ENCODE measurements at places on chromosomes 3 and 15.
A peak's percentile ranks its signal among the peaks of the same experiment; 100 is the strongest.

DNA sequence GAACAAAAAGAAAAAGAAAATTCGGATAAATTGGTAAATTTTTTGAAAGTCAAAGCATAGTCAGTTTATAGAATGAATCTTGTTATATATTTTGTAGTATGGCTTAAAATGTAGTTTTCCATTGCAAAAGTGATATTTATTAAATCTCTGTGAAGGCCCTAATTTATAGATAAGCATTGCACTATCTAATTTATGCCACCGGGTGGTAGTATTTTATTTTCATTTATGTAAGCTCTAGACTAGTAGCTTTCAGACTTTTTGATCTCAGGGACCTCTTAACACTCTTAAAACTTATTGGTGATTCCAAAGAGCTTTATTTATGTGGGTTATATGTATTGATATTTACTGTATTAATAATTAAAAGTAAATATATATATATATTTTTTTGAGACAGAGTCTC is 133.9 kb upstream of the LRRFIP2 start:
- DNase-seq: peak; percentile 28

- no peak for DNase-seq
Observed at GRCh38 chr3:58000306-58001085, 7.7 kb upstream of the FLNB start.

- no peak for DNase-seq
Observed at GRCh38 chr3:170448584-170448983, 29.9 kb downstream of the CLDN11 start.

DNA sequence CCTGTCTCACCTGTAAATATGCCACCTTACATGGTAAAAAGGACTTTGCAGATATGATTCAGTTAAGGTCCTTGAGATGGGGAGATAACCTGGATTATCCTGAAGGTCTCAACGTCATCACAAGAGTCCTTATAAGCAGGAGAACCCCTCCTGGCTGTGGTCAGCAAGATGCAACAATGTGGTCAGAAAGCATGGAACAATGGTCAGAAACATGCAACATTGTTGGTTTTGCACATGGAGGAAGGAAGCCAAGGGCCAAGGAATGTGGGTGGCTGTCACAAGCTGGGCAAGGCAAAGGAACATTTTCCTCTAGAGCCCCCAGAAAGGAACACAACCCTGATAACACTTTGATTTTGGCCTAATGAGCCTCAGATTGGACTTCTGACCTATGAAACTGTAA is 9.4 kb upstream of the SUMF1 start:
- no peak for DNase-seq

- no peak for DNase-seq
Observed at GRCh38 chr15:96106628-96107027, 223.9 kb upstream of the NR2F2 start.

GRCh38 chr15:35958021-35958420 is 412.1 kb upstream of the DPH6 start:
- DNase-seq: no peak

DNA sequence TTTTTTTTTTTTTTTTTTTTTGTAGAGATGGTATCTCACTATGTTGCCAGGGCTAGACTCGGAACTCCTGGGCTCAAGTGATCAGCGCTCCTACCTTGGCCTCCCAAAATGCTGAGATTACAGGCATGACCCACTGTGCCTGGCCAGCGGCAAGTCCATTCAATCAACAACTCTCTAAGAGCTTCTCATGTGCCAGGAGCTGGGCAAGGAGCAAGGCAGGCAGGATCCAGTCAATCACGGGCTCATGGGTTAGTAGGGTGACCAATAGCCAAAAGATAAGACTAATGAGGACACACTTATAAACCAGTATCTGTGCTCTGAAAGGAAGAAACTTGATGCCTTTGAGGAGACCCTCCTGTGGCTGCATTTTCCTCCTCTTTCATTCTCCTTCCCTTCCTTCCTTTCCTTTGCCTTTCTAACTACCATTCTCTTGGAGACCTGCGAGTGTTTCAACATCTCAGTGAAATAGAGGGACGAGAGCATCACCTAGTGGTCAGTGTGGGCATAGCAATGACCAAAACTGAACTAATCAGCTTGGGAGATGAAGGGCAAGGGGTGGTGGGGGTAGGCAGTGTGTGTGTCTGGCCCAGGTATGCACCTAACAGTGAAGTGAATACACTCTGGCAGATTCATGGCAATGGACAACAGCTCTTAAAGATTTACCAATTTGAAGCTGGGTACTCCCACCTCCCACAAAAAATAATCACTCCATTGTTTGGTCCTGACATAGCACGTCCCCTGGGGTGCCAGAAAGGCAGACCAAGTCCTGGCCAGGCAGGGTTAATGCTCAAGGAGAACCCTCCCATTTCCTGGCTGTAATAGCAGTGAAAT is 6.3 kb downstream of the RPP25 start:
- peak; percentile 85 for DNase-seq

DNA sequence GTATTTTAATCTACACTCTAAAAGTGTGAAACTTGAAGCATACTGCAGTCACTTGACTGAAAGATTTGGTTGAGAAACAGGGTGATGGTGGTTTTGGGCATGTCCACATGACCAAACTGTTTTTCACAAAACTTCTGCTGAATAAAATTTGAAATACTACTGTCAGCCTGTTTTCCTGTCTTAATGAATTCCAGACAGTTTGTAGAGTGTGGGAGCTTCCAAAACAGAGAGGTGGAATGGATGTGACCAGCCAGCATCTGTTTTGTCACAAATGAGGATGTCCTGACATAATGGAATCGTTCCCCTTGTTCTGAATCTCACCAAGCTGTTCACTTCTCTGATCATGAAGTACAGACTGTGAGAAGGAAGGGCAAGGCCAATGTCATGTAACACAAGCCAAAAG is 11.8 kb downstream of the MITF start:
- DNase-seq: no peak

GRCh38 chr3:138670407-138670806 is 61.8 kb downstream of the FAIM start:
- no peak for DNase-seq

- DNase-seq: no peak
Observed at GRCh38 chr15:35191783-35192182, 106.7 kb upstream of the NANOGP8 start.

- no peak for DNase-seq
Observed at GRCh38 chr3:59920822-59921221, 871.0 kb upstream of the CFAP20DC start.

GRCh38 chr15:96355568-96356187 is 25.2 kb downstream of the NR2F2 start:
- no peak for DNase-seq

- peak; percentile 26 for DNase-seq
Observed at GRCh38 chr3:46090161-46090591, 62.9 kb upstream of the XCR1 start.

DNA sequence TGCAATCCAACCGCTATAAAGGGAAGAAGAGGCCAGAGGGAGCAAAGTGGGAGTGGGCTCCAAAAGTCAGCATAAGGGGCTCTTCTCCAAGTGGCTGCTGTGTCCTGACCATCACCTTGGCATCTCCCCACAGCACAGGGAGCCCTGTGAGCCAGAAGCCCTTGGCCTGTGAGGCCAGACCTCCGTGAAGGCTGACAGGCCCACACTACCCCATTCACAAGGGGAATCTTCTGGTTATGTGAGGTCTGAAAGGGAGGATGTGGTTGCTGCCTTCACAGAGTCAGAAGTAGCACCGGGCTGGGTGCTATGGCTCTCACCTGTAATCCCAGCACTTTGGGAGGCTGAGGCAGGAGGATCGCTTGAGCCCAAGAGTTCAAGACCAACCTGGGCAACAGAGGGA is 2.6 kb upstream of the ULK3 start:
- no peak for DNase-seq

- DNase-seq: no peak
Observed at GRCh38 chr15:59282515-59283337, 76.1 kb downstream of the LDHAL6B start.

GRCh38 chr3:86929046-86929445 is 61.9 kb downstream of the VGLL3 start:
- no peak for DNase-seq

GRCh38 chr15:40290918-40291574 is 8.2 kb upstream of the ANKRD63 start:
- DNase-seq: no peak

DNA sequence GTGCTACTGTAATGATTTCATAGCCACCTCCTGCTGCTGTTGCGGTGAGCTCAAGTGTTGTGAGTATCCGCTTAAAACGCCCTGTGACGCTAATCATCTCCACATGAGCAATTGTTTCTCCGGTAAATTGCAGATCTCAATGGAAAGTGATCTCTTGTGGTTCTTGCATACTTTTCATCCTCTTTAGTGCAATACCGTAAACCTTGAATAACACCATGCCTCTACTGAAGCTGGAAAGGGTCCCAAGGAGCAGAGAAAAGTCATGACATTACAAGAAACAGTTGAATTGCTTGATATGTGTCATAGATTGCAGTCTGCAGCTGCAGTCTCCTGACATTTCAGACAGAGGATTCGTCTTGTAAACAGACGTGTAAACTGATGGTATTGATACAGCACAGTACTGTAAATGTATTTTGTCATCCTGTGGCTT is 6.0 kb upstream of the CEMIP start:
- DNase-seq: no peak

DNA sequence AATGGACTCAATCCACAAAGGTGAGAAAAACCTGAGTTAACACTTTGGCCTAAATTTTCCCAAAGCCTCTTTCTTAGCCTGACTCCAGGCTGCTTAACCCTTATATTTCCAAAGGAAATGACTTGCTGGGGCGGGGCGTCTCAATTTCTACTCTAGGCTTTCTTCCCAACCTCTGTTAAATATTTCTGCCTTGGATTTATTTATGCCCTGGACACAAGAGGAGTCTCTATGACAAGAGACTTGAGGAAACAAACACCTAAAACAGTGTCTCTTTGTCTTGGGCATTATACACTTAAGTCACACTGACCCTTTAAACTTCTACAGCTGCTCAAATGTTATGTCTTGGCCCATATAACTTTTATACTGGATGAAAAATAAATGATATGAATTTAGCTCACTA is 28.3 kb upstream of the AP4E1 start:
- no peak for DNase-seq

GRCh38 chr15:90932660-90932991 is 277 bp upstream of the HDDC3 start:
- DNase-seq: no peak
